ENCODE measurements at places on chromosomes 2 and 18.

DNA sequence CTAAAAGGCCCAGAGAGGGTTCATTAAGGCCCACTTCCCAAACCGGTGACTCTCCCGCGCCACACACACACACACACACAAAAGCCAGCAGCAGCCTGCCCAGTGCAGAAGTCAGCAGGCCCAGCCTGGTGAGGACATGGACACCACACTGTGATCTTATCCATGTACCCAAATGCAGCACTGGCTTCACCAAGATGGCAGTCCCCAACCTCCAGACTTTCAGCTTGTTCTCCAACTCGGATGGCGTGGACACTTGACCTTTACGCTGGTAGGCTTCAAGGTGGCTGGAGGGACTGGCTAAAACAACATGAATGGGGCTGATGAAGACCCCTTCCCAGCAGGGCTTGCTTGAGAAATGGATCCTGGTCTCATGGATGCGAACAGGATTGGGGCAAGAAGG lies 50.4 kb downstream of the TNS1 start:
- DNase-seq: peak; percentile 11

DNA sequence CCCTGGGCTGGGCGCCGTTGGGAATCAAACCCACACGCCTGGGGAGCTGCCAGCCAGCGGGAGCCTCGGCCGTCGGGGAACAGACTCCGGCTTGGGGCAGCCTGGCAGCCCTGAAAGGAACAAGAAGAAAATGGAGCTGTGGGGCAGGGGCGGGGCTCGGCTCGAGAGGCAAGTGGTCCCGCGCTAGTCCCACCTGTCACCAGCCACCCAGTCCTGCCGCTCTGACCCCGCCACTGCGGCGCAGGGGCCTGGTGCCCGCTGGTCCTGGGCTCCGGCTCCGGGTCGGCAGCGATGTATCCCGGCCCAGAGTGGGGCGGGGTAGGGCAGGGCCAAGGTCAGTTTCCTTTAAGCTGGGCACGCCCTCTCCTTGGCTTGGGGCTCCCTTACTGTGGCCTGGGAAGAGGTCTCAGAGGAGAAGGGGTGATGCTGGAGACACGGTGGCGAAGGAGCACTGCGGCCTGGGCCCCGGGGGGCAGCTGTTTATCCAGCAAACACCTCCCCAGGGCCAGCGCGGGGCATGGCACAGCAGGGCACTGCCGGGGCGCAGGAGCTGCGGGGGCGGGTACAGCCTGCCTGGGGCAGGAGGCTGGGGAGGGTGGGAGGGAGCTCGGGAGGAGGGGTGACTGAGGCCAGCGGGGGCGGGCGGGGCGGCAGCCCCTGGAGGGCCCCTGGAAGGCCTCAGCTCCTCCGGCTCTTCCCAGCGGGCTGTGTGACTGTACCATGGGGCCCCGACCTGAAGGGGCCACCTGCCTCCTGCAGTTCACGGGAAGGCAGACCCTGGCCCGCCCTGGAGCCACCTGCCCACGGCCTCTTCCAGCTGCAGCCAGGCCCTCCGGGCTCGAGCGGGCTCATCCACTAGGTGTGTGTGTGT lies 15.6 kb downstream of the ODC1 start:
- DNase-seq: peak; percentile 36

DNA sequence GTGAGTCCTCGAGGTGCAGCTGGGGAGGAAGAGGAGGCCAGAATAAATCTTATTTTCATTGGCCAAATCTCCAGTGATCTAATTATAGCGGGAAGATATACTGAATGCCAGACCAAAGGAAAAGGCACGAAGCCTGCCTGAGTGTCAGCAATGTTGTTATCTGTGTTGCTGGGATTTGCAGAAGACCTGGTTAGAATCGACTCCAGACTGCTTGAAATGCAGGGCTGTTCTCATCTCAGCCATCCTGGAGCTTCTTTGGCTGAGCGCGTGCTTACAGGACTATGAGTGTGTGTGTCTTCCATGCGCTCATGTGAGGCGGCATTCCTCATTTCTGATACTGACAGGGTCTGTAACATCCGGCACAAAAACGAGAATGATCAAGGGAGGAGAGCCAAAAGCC lies 81.2 kb downstream of the TSN start:
- peak; percentile 26 for DNase-seq

GRCh38 chr18:77165503-77166188 lies 33.1 kb upstream of the MBP start:
- DNase-seq: peak; percentile 85

GRCh38 chr2:231565887-231566594 lies 26.6 kb upstream of the TEX44 start:
- DNase-seq: no peak

DNA sequence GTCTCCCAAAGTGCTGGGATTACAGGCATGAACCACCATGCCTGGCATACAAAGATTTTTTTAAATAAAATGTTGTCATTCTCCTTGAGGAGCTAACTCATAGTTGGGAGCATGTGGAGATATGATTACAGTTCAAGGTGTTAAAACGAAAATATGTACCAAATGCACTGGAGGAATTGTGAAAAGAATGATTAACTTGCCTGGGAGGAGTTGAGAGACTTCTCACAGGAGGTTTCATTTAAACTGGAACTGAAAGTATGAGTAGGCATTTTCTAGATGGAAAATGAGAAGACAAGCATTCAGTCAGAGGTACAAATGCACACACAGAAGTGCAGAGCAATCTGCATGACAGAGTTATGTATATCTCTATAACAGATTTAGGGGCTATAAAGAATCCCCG lies 126.6 kb upstream of the PDE1A start:
- DNase-seq: no peak

DNA sequence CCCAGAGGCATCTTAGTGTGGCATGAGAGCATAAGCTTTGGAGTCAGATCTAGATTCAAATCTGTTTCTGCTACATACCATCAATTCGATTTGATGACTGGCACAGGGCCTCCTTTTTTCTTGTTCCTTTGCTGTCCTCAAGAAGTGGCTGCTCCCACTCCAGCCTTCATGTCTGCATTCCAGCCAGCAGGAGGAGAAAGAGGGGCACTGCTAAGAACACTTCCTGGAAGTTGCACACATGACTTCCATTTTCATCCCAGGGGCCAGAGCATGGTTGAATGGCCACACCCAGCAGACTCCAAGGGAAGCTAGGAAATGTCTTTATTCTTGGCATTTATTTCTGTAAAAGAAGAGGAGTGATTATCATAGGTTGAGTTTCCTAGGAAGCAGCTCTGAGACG lies 50.4 kb downstream of the EML6 start:
- DNase-seq: no peak

DNA sequence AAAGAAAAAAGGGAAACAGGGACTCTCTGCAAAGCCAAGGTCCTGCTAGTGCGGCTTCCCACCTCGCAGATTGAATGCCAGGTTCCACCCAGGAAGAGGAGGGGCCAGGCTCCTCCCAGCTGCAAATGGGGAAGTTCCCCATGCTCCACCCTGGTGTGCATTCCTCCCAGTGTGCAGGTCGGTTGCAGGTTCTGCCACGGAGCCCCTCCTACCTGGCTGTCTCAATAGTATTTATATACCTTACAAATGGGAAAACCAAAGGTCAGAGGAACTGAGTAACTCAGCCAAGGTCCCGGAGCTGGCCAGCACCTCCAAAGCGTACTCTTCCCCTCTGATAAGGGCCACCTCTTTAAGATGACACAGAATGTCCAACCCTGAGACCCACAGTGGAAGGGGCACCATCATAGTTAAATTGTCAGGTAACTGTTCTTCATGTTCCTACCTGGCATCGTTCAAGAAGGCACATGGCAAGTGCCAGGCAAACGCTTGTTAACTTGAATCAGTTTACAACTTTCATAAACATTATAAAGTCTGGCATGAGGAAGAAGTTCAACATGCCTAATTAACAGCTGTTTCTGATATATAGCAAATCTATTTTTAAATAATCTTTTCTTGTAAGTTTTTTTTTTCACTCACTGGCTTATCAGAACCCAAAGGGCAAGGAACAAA lies 35.5 kb downstream of the POU3F3 start:
- no peak for DNase-seq

- DNase-seq: no peak
Measured at GRCh38 chr2:141109633-141110032, 1021.2 kb downstream of the LRP1B start.

- peak; percentile 51 for DNase-seq
Measured at GRCh38 chr2:181953881-181954537, 31.6 kb upstream of the PPP1R1C start.

- no peak for DNase-seq
Measured at GRCh38 chr2:167264380-167264779, 376.1 kb downstream of the XIRP2 start.

DNA sequence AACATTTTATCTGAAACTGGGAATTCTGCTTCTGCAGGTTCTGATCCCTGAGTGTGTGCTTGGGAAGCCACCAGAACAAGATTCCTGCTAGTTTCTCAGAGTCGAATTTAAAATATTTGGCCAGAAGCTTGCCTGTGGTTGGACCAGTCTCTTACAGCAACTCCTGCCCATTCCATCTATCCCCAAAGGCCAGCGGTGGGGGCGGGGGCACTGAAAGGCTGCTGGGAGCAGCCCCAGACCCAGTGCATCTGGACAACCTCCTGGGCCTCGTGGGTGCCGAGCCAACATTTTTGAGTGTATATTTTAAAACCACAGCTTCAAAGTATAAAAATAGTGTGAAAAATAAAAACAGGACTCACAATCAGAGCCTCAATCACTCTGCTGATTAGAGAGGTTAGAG lies 38.6 kb upstream of the ZFP36L2 start:
- DNase-seq: peak; percentile 71

- no peak for DNase-seq
Measured at GRCh38 chr2:48651158-48651790, 33.6 kb downstream of the GTF2A1L start.

GRCh38 chr2:145623136-145623535 lies 1103.2 kb upstream of the ZEB2 start:
- no peak for DNase-seq

GRCh38 chr2:226137201-226137811 lies 662.3 kb downstream of the IRS1 start:
- DNase-seq: no peak

- no peak for DNase-seq
Measured at GRCh38 chr2:53826030-53826410, 33.7 kb downstream of the GPR75 start.

GRCh38 chr2:58539973-58540372 lies 298.8 kb upstream of the FANCL start:
- no peak for DNase-seq

GRCh38 chr2:18647731-18648130 lies 58.4 kb upstream of the NT5C1B start:
- no peak for DNase-seq

GRCh38 chr18:12701161-12701560 lies 1.4 kb downstream of the CEP76 start:
- no peak for DNase-seq

- no peak for DNase-seq
Measured at GRCh38 chr18:65768120-65768778, 17.4 kb downstream of the CDH7 start.

DNA sequence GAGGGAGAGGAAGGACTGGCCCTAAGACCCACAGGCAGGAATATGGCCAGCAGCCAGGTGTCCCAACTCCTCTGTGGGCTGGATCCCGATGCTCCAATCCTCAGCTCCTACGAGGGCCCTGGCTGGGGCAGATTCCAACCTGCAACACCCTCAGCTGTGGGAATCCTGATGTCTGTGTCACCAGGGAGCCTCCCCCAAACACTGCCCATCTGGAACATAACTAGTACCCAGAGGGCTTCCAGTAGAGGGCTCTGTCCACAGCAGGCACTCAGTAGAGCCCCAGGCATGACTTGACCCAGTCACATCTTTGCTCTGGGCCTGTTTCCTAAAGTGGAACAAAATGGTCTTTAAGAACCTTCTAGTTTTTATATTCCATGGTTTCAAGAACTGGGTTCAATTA lies 20.6 kb upstream of the LOXHD1 start:
- DNase-seq: no peak

- no peak for DNase-seq
Measured at GRCh38 chr18:42765302-42765701, 350.2 kb downstream of the RIT2 start.

DNA sequence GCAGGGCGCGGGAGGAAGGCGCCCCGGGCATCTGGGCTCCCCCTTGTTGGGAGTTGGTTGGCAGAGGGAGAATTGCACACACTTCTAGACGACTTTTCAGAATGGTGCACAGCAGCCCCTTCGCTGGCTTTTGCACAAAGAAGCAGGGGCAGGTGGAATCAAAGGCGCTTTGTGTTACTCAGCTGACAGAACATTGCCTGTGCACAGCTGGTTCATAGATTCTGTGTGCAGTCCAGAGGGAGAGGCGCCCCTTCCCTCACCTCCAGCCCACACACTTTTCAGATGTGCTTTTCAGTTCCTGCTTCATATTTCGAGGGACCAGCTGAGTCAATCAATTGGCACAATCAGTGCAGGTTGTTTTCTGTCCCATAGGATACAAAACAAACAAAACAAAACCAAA lies 348.4 kb upstream of the RAB12 start:
- DNase-seq: peak; percentile 42

GRCh38 chr2:27804146-27804545 lies 32.6 kb downstream of the MRPL33 start:
- no peak for DNase-seq

GRCh38 chr18:1273469-1273868 lies 368.8 kb downstream of the ADCYAP1 start:
- DNase-seq: no peak

Measured in right hindlimb (tissue), 1 donor.